ENCODE measurements at places on chromosomes 7 and 10.

- DNase-seq = no peak
These were observed 63.0 kb downstream of the VOPP1 start for GRCh38 chr7:55509322-55509721.

DNA sequence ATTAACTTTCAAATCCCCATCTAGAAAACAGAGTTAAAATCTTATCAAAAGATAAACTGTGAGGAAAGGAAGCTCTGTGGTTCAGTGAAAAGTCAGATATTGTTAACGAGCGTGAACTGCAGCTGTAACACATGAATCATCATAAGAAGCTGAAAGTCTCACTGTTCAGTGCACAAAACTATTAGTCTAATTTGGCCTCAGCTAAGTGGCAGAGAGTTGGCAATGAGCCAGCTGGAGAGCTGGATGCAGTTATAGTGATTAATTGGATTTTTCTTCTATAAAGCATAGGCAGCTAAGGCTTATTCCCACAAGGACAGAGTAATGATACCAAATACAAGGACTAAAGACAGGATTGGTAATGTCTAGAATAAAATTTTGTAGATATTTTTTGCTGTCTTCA is 101.1 kb upstream of the ABCB5 start:
- DNase-seq = no peak

- no peak for DNase-seq
These were observed 413.9 kb upstream of the AUTS2 start for GRCh38 chr7:69184339-69184738.

DNA sequence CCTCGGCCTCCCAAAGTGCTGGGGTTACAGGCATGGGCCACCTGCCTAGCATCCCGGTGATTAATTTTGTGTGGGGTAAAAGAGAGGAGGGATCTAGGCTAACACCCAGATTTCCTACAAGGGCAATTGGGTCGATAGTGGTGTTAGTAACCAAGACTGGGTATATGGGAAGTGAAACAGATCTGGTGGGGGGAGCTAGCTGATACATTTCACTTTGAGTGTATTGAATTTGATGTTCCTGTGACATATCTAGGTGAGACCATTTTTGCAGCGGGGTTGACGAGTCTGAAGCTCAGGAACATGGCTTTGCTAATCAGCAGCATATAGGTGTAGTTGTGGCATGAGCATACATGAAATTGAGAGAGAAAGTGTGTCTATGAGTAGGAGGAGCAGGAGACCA is 12.0 kb downstream of the CLCN1 start:
- no peak for DNase-seq

GRCh38 chr7:44072364-44073231 is 7.2 kb upstream of the PGAM2 start:
- peak; percentile 37 for DNase-seq

DNA sequence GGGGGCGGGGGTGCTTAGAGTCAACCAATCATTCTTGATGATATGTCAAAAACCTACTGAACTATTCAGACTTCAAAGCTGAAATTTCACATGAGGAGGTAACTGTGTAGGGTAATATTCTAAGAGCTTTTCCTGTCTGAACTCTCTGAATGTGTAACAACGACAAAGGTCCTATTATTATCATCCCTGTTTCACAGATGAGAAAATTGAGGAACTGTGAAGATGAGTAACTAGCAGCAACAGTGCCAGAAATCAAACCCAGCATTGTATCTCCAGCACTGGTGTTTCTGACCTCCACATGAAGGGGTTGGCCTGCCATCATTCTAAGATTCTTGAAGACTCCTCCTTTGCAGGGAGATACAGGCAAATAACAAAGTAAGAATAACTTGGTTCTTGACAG is 294.7 kb upstream of the AOAH start:
- no peak for DNase-seq

GRCh38 chr7:28988091-28988490 is 30.0 kb upstream of the TRIL start:
- DNase-seq = no peak

GRCh38 chr10:33746836-33747268 is 412.4 kb upstream of the NRP1 start:
- no peak for DNase-seq

DNA sequence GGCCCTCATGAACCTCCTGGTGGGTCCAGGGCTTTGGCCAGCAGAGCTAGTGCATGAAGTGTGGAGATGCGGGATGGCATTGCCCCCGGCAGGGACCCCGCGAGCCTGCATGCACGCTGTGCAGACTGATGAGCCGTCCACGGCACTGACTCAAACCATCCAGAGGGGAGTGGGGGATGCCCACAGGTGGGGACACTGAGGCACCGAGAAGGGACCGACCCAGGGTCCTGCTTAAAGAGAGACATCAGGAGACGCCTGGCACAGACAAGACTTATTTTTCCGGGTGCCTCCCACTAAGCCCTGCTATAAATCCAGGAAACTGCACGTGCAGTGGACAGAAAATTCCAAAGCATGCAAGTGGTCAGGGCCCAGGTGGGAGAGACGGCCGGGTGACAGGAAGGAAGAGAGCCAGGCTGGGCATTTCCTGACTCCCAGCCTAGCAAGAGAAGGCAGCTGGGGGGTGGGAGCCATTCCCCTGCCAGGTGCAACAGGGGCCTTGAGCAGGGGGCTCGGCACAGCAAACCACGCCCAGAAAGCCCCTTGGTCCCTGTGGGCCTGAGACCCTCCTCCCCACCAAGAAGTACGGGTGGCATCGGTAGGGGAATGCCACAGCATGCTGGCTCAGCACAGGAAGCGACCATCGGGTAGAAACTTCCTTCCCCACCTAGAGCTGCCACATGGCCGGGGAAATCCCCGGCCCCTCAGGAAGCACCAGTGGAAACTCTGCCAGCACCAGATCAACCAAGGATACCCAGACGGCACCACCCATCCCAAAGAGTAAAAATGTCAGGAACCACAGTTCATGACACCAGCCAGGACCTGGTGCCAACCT is 91.5 kb downstream of the FOXL3 start:
- DNase-seq = peak; percentile 50

- no peak for DNase-seq
These were observed 25.3 kb upstream of the C10orf71 start for GRCh38 chr10:49273626-49274025.

DNA sequence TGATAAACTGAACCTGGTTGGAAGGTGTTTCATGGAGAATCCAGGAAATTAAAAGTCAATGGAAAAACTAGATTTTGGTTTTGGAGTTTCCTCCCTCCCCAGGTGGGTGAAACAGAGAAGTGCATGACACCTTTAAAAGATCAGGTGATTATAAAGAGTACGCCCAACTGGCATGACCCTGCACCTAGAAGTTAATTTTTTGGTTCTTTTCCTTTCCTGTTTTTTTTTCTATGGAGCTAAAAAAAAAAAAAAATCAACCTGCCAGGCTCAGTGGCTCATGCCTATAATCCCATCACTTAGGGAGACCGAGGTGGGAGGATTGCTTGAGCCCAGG is 7.9 kb downstream of the GJD4 start:
- DNase-seq = no peak

DNA sequence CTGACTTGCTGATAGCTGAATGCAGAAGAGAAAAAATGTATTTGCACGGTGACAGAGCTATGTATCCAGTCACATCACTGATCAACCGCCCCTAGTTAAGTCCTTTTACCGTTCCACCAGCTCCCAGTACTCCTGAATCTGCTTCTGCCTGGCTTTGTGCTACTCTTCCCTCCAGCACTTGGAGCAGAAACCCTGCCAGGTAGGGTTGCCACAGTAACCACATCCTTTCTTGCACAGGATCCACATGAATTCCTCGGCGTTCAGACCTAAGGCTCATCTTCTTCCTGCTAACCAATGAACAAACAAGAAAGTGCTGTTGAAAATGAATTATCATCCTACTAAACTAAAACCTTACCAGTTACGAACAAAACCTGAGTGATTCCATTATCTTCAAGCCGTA is 52.0 kb upstream of the KCTD7 start:
- DNase-seq = no peak

- DNase-seq = no peak
These were observed 101.9 kb downstream of the GRID1 start for GRCh38 chr10:86264481-86265231.

DNA sequence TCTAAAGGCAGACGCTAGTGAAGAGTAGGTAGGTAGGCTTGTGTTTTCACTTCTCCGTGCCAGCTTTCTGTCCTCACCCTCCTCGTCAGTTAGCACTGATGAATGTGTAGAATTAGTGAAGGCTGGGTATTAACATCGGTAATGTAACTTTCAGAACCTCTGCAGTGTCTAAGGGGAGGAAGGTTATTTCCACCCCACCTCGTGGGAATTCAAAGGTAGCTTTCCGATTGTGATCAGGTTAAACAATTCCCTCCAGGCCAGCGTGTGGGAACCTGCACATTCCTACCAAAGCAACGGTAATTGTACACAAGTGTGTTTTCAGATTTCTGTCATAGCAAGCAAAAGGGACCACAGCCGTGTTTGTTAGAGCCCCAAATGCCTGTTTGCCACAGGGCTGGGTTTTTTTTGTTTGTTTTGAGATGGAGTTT is 405.0 kb upstream of the GALNT17 start:
- no peak for DNase-seq

GRCh38 chr10:44963772-44964633 is 4.4 kb downstream of the RASSF4 start:
- no peak for DNase-seq
